ENCODE measurements at places on chromosomes 13 and 19. TPM values are rescaled to one million over a fixed set of nuclear protein-coding genes. Genes with fewer than 3 reads are reported as not detected.

NLRP5 gene
- not detected for total RNA-seq

ZNF506 gene
- 7.1 TPM for total RNA-seq

CNFN gene
- total RNA-seq: not detected

FPR1 gene
- total RNA-seq: not detected

EFNB2 gene
- total RNA-seq: 3.4 TPM

Measured in fibroblast of the aortic adventitia (primary cell).